RPMI7951 (cell line): ENCODE measurements at places on chromosomes 12 and 14. TPM values are rescaled to one million over a fixed set of nuclear protein-coding genes. Genes with fewer than 3 reads are reported as not detected.

The SRSF9 gene
- total RNA-seq: 172 and 194 TPM in 2 replicates

The MYH6 gene
- not detected in 2 replicates for total RNA-seq

- DNase-seq: peak; percentile 13
Measured at GRCh38 chr12:76548222-76548837, 11.2 kb downstream of the OSBPL8 start.

- DNase-seq: no peak
Measured at GRCh38 chr12:111975161-111975931, 37.6 kb downstream of the TMEM116 start.

DNA sequence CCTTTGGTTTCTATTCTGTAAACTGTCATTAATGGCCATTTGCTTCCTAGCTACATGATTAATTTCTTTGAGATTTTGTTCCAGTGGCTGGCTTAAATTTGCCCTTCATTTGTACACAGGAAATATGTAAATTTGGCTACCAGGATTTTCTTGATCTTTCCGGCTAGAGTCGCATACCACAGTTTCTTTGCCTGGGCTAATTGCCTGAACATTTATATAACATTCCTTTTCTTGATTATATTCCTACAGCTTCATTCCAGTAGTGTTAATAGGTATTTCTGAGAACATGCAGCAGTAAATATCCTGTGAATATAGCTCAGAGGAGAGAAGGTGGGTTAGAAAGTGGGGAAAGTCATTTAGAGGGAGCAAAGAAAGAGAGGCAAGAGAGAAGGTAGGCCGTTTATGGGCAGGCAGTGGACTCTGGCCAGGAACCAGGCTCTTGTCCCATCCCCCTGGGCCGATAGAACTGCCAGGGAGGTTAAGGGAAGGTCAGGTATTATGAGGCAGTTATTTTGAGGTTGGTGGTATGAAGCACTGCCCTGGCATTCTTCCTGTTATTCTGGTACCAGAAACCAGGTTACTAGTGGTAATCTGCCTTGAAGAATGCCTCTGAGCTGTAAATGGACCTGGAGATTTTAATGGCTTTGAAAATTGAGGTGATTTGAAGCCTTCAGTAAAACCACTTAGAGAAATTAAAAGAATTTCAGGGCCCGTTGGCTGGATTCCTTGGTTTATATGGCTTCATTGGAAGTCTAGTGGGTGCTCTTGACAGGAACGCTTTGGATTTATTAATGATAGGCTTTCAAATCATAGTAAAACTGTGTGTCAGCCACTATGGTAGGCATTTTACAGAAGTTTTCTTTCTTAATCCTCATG, 4.4 kb downstream of the RNF10 start:
- peak; percentile 47 for DNase-seq

The PLEKHG7 gene
- total RNA-seq: not detected in 2 replicates

- DNase-seq: no peak
Measured at GRCh38 chr12:75709503-75709902, 198.1 kb upstream of the KRR1 start.

The GNB3 gene
- total RNA-seq: 0.10 and 0.72 TPM in 2 replicates

- no peak for DNase-seq
Measured at GRCh38 chr14:74879427-74880182, 2.1 kb upstream of the DLST start.

The SERPINA6 gene
- 1.4 and 2.1 TPM in 2 replicates for total RNA-seq

DNA sequence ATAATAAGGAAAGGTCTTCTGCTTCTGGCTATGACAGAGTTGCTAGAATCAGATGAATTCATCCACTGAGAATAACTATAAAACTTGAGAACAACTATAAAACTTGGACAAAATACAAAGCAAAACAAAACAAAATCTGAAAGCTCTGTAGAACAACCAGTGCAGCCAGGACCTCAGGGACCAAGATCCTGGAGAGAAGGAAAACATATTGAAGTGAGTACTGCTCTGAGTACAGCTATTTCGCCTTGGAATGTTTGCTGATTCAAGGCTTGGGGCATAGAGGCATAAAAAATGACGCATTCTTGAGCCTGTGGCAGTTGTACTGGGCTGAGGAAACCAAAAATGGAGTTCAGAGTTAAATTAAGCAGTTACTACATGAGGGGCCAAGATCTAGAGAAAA, 21.7 kb downstream of the FOXA1 start:
- no peak for DNase-seq

The SERPINA10 gene
- total RNA-seq: not detected in 2 replicates

- DNase-seq: no peak
Measured at GRCh38 chr14:58782011-58782410, 144.2 kb downstream of the DACT1 start.

DNA sequence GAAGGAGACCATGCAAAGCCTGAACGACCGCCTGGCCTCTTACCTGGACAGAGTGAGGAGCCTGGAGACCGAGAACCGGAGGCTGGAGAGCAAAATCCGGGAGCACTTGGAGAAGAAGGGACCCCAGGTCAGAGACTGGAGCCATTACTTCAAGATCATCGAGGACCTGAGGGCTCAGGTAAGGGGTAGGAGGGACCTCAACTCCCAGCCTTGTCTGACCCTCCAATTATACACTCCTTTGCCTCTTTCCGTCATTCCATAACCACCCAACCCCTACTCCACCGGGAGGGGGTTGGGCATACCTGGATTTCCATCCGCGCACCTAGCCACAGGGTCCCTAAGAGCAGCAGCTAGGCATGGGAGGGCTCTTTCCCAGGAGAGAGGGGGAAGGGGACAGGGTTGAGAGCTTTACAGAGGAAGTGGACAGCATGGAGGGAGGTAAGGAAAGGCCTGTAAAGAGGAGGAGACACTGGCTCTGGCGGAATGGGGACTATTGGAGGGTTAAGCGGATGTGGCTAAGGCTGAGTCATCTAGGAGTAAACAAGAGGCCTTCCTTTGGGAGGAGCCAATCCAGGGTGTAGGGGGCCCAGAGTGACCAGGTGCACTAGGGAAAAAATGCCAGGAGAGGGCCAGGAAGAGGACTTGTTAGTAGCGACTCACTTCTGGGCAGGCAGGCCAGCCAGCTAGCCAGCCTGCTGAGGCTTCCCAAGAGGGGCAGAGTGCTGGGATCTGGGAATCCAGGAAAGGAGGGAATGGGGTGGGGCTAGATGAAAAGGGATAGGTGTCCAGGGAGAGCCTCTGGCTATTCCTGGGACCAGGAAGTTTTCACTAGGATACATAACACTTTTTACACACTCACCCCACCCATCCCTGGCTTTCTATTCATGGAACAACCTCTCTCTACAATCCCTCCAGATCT, 754 bp downstream of the KRT18 start:
- DNase-seq: peak; percentile 92

The RAP1B gene
- total RNA-seq: 115 and 128 TPM in 2 replicates

The GPR132 gene
- under 0.01 TPM in 1 of 2 replicates, not detected in the other for total RNA-seq

The TBPL2 gene
- total RNA-seq: not detected in 2 replicates

- no peak for DNase-seq
Measured at GRCh38 chr12:4984971-4985370, 58.7 kb upstream of the KCNA5 start.

DNA sequence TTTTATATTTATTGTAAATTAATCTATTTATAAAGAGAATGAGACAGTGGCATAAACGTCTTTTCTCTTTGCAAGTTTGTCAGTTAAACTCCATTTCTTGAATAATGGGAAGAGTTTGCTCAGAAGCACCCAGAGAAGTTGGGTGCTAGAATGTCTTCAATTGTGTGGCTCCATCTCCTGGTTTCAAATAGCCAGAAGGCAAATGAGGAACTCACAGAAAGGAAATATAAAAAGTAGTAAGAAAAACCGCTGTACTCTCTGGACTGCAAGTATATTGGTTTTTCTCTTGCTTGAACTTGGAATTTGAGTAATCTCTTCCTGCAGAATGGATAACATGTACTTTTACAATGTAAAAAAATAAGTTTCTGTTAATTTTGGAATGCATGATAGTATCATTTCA, 217.5 kb downstream of the DPY19L2 start:
- DNase-seq: no peak

- peak; percentile 56 for DNase-seq
Measured at GRCh38 chr14:49893309-49894213, 679 bp downstream of the ARF6 start.

- no peak for DNase-seq
Measured at GRCh38 chr12:77577791-77578190, 252.9 kb upstream of the NAV3 start.

The C12orf50 gene
- total RNA-seq: not detected in 2 replicates

- DNase-seq: no peak
Measured at GRCh38 chr12:76787689-76788088, 23.8 kb downstream of the ZDHHC17 start.

GRCh38 chr14:73723797-73724661, 9.8 kb upstream of the PNMA1 start:
- peak; percentile 96 for DNase-seq

GRCh38 chr14:100082723-100083122, 17.5 kb downstream of the EVL start:
- DNase-seq: no peak

- DNase-seq: no peak
Measured at GRCh38 chr14:104081261-104081835, 4.2 kb upstream of the ASPG start.

DNA sequence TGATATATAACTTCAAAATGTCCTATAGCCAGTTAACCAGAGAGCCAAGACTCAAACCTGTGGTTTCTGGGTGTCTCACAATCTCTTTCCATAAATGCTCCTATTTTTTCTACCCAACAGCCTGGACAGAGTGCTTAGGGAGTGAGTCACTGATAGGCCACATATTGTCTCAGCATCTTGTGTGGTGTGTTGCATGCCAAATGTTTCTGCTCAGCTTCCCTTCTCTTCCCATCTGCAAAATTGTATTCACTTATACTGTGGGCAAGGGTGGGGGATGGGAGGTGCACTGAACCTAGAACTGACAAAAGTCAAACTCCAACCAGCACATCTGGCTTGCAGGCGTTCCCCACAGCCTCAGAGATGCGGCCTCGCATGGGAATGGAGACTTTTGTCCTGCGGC, 123.3 kb downstream of the KCNA5 start:
- DNase-seq: peak; percentile 99

- DNase-seq: no peak
Measured at GRCh38 chr12:58533652-58534051, 386.7 kb downstream of the LRIG3 start.

GRCh38 chr12:2335109-2335508, 282.3 kb downstream of the CACNA1C start:
- DNase-seq: peak; percentile 63

GRCh38 chr12:54040148-54040494, 7.3 kb downstream of the HOXC5 start:
- peak; percentile 35 for DNase-seq

DNA sequence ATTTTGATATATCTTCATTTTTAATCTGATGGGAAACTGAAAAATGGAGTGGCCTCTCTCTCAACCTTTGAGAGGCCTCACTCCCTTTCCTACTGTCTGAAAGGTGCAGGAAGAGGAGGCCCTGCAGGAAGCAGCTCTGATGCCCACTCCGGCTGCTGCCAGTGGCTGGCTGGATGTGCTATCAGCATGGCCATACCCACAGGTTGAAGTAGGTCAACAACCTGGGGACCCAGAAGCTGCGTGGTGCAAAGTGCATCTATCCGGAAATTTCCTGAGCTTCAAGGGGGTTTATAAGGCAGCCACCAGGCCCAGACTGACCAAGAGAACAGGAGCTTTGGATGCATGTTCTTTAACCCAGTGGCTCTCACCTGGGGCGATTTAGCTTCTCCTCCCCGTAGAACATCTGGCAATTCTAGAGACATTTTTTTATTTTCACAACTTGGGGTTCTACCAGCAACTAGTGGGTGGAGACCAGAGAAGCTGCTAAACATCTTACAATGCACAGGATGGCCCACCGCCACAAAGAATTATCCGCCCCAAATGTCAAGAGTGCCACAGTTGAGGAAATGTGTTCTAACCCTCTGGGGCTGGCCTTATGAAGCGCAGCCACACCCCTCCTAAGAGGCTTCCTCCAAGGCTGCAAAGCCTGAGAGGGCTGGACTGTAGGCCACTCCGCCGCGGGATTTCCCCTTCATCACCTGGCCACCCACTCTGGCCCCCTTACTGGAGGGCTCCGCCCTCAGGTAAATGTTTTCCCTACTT, 8.2 kb upstream of the BATF start:
- DNase-seq: no peak

GRCh38 chr12:92560713-92561542, 141.9 kb upstream of the PLEKHG7 start:
- DNase-seq: no peak

The DAD1 gene
- total RNA-seq: 486 and 521 TPM in 2 replicates

DNA sequence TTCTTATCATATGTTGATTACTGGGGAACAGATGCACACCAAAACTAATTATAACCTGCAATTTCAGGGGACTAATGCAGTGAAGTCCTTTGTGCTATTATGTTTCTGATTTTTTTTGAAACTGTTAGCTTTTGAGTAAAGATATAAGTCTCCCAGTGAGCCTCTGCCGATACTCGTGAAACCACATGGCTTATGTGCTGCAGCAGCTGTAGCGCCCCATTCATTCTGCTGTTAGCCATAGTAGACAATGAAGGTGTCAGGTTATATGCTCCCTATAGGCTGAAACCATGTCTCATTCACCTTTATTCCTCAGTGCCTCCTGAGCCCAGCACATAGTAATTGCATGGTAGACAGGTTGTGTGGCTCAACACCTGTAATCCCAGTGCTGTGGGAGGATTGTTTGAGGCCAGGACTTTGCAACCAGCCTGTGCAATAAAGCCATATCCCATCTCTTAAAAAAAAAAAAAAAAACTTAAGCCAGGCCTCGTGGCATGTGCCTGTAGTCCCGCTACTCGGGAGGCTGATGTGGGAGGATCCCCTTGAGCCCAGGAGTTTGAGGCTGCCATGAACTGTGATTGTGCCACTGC, 25.0 kb downstream of the GOLGA5 start:
- no peak for DNase-seq

GRCh38 chr12:89016970-89017778, 335.1 kb downstream of the DUSP6 start:
- peak; percentile 71 for DNase-seq

DNA sequence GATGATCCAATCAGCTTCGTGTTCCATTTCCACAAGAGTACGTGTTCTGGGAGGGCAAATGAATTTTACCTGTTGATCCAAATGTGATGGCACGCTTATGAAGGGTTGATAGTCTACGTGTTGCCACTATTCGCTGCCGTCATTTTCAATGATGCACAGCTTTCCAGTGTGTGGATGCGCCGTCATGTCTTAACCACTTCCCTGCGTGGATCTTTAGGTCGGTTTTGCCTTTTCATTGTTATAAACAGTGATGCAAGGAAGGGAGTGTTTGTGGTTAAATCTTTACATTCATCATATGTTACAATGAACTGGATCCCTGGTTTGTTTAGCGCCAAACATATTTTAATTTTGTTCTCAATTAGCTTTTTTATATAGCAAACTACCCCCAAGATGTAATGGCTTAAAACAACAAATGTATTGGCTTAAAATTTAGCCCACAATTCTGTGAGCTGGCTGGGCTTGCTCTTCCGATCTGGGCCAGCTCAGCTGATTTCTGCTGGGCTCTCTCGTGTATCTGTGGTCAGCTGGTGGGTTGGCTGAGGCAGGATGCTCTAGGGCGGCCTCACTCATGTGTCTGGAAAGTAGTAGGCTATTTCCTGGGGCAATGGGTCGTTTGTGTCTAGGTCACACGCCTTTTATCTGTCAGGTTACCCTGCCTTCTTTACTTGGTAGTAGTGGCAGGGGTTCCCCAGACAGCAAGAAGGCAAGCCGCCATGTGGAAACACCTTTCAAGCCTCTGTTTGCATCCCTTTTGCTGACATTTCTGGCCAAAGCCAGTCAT, 176.7 kb downstream of the CRADD start:
- DNase-seq: peak; percentile 69

GRCh38 chr12:127284021-127284420, 982.9 kb upstream of the TMEM132C start:
- DNase-seq: peak; percentile 32

The BEST3 gene
- total RNA-seq: not detected in 2 replicates

GRCh38 chr14:73462815-73463214, 4.5 kb upstream of the NUMB start:
- DNase-seq: no peak

GRCh38 chr12:42588524-42589464, 752 bp downstream of the PRICKLE1 start:
- DNase-seq: peak; percentile 51
